Foreskin melanocyte (primary cell): ENCODE measurements at places on chromosomes 1 and 21.

DNA sequence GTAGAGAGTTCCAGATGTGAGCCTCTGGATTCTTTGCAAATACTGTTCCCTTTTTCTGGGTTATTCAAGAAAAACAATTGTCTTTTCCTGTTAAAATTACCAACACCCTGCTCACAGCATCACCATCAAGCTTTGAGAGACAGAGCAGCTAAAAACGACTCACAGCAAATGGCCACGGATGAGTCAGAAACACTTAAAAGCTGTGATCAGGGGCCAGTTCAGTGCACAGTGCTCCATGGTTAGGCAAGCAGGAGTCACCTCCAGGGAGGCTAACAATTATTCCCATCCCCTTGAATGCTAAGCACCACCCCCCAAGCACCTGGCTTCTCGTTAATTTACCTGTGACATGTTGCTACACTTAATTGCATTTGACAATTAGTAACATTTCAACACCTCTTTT lies 128.4 kb upstream of the CAMK1G start:
- no peak for DNase-seq

GRCh38 chr1:204075139-204075521 lies 2.2 kb downstream of the SOX13 start:
- no peak for DNase-seq

- no peak for DNase-seq
Observed at GRCh38 chr1:75797273-75797588, 549 bp downstream of the MSH4 start.

DNA sequence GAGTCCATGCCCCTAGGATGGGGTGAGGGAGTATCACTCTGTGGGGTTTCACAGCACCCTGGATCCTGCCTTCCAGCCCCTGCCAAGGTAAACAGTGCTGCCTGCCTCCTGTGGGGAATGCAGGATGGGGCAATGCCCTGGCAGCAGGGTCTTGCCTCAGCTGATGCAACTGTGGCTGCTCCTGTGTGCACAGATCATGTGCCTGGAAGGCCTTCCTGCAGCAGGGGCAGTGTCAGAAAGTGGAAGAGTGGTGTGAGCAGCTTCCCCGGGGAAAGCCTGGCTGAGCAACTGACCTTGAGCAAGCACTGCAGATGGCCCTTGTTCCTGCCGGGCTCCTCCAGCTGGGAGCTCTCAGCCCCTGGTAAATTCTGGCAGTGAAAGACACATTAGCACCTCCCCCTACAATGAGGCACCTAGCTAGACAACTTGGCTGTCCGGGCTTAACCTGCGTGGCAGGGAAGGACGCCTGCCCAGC lies 9.9 kb downstream of the TOR3A start:
- no peak for DNase-seq

DNA sequence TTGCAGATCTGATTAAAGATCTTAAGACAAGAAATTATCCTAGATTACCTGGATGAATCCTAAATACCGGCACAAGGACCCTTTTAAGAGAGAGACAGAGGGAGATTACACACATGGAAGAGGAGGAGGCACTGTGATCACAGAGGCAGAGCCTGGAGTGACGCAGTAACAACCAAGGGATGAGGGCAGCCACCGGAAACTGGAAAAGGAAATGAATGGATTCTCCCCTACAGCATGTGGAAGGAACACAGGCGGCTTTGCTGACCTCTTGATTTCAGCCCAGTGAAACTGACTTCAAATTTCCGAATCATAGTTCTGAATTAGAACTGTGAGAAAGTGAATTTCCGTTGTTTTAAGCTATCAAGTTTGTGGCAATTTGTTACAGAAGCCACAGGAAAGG lies 50.2 kb upstream of the IVNS1ABP start:
- DNase-seq = peak; percentile 62

- DNase-seq = no peak
Observed at GRCh38 chr1:30403061-30403645, 320.2 kb downstream of the MATN1 start.

DNA sequence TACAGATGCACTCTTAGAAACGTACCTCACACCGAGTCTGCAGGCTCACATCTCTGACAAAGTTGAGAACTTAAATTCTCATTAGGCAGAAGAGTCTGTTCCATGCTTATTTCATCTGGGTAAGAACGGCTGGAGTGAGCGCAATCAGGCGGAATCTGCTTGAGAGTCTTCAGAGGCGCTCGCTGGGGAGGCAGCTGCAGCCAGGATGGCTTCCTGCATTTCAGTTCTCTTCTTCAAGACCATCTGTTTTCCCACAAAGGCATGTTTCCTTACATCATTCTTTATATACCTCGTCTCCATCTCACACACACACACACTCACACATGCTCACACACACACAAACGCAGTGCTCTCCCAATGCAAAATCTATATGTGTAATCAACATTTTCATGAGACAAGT lies 497.1 kb downstream of the AJAP1 start:
- DNase-seq = no peak

DNA sequence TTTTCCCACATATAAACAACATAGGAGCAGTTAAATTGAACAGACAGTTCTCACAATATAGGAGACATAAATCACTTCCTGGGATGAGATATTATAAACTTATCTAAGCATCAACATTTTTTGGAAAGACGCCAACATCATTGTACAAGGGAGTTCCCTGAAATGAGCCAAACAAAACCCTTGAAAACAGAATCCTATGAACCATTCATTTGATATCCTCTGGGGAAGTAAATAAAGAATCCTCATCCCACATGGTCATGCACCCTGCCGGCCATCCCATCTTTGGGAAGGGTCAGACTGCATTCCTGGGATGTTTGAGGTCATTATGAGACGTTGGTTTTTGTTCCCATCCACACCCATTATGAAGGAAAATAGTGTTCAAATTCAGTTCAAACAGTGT lies 111.8 kb upstream of the USP25 start:
- DNase-seq = peak; percentile 89

GRCh38 chr1:85734931-85735330 lies 26.7 kb upstream of the ZNHIT6 start:
- no peak for DNase-seq

- no peak for DNase-seq
Observed at GRCh38 chr1:8646189-8646588, 171.3 kb downstream of the RERE start.

GRCh38 chr1:9596415-9597123 lies 7.9 kb downstream of the TMEM201 start:
- no peak for DNase-seq

DNA sequence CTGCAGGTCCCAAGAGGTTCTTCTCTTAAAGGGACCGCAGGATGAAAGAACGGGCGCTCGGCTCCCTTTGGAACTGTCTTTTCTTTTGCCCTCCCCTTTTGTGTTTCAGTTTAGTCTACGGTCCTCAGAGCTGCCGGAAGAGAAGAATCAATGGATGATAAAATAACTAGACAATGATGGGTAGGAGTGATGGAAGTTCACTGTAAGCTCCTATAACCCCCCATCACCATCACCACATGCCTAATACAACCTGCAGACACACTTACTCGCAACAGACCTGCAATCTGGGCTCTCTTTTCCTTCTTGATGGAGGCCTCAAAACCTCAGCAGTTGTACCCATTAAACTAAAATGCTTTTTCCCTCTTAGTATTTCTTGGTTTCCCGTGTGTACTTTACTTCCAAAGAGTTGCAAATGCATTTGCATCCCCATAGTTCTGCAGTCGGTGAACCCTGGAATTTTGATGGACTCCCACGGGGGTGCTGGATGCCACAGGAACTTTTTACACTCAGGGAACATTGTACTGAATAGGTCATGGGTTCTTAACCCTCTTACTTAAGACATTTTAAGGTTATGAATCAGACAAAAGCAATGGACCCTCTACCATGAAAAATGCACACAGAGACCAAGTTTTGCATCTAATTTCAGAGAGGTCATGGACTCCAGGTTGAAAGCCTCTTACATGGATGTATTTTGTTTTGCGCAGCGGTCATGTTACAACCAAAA lies 633 bp upstream of the RFX5 start:
- DNase-seq = no peak

DNA sequence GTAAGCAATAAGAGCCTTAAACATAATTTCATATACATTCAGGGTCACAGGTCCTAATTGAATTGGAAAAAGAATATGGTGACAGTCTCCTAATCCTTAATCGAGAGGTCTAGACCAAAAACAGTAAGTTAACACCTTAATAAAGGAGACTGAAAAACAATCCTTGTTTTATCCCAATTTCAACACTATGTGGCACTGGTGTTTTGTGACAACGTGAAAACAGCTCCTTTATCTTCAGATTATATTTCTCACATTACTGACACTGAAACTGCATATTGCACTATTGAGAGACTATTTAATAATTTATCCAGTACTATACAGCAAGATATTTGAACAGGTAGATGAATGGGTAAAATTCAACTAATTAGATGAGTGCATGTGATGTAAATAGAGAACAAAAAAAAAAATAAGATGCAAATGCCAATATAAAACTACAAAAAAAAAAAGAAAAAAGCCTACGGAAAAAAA lies 34.1 kb downstream of the TP53BP2 start:
- peak; percentile 40 for DNase-seq

- DNase-seq = no peak
Observed at GRCh38 chr1:228944296-228944695, 209.0 kb downstream of the RHOU start.

GRCh38 chr1:16298653-16299052 lies 53.6 kb downstream of the FBXO42 start:
- DNase-seq = no peak

- no peak for DNase-seq
Observed at GRCh38 chr1:37570528-37571334, 14.0 kb downstream of the DNALI1 start.

DNA sequence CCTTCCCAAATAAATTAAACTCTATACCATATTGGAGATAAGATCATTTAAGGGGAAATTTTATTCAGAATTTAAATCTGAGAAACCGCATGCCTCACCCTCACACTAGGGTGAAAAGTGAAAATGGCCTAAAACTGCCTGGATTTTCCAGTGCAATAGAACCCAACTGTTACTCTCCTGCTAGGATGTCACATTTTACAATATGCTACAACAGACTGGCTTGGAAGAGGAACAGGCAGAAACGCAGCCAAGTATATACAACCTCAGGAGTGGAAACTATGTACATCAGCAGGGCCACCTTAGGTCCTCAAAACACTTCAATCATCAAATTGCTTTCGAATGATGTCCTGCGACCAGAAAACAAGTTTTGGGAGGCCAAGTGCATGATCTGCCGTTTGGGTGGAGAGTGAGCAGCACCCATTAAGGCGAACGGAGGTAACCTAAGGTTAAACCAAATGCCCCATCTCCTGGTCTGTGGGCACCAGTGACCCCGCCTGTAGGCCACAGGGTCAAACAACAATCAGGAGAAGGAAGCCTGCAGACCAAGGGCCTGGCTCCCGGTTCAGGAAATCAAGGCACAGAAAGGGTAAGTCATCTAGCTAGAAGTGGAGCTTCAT lies 4.9 kb downstream of the RCAN1 start:
- no peak for DNase-seq

DNA sequence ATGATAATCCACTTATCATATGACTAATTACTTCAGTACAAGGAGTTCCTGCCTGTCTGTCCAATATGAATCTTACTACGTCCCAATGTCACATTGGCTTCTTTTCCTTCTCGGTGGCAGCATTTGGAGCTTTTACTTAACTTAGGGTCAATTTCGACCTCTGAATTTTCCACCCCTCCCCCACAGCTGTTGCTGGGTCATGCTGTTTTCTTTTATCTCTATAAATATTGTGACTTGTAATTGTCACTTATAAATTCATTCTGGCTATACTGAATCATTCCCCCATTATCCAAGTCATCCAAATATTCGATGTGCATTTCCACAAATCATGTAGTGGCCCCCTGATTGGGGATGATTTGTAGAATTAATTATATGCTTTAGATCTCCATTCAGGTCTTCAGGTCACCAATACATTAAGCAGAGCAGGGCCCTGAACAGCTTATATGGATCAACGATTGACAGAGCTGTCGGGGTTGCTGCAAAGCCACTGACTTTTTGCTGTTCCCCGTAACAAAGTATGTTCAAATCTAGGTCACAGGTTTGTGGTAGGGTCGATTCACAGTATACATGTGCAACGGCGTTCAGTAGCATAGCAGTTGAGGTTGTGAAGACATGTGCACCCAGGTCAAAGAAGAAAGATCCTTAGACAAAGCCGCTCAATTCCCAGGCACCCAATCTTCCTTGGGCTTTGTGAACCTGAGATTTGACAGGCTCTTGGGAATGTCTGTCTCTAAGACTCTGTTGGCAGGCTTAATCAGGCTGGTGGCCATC lies 18.3 kb upstream of the RNU1-4 start:
- DNase-seq = no peak

- no peak for DNase-seq
Observed at GRCh38 chr1:5733596-5733995, 258.6 kb downstream of the NPHP4 start.

GRCh38 chr1:112110031-112110430 lies 120.6 kb upstream of the KCND3 start:
- no peak for DNase-seq

DNA sequence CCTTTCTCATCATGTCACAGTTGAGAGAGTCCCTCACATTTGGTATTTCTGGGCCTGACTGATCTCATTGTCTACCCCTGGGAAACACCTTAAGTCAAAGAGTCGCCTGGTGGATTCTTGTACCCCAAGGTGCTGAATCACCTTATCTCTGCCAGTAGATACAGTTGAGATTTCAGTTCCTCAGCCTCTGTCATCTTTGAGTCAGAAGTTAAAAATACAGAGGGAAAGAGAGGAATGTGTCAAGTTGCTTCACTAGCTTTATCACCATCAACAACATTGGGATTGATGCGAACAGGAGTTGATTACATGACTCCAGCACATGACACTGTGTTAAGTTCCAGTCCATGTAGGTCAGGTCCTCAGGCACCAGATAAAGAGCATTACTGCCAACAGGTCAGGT lies 513.0 kb downstream of the NUF2 start:
- no peak for DNase-seq

GRCh38 chr1:92989936-92990583 lies 28.8 kb upstream of the DIPK1A start:
- no peak for DNase-seq

DNA sequence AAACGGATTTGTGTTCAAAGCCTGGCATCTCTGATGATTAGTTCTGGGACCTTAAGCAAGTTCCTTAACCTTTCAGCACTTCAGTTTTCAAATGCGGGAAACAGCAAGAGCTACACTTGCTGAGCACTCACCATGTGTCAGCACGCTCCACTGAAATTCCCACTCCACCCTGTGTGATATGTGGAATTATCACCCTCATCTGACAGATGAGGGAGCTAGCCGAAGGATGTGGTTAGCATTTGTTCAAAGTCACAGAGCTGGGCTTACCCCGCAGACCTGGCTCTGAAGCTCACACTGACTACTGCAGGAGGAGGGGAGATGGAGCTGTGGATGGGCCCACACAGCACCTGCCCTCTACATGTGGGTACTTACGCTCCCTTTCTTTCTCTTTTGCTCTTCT lies 29.1 kb downstream of the IL12RB2 start:
- no peak for DNase-seq

- no peak for DNase-seq
Observed at GRCh38 chr1:30753660-30754123, 3.9 kb downstream of the LAPTM5 start.

DNA sequence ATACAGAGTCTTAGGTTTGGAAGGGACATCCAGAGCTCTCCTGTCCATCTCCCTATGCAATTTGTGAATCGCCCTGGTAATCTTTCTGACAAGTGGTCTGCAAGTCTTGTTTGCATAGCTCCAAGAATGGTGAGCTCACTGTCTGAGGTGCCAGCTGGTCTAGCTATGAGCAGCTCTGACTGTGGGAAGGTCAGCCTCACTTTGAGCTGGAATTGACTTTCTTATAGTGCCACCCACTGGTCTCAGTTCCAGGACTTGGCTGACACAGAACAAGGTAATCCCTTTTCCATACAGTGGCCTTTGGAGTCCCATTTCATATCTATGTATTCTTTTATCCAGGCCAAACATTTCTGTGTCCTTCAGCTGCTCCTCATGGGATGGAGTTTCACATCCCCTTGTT lies 95.6 kb upstream of the C8B start:
- DNase-seq = no peak
